Kasumi-1 (cell line): ENCODE measurements at places on chromosomes 1 and 21.

DNA sequence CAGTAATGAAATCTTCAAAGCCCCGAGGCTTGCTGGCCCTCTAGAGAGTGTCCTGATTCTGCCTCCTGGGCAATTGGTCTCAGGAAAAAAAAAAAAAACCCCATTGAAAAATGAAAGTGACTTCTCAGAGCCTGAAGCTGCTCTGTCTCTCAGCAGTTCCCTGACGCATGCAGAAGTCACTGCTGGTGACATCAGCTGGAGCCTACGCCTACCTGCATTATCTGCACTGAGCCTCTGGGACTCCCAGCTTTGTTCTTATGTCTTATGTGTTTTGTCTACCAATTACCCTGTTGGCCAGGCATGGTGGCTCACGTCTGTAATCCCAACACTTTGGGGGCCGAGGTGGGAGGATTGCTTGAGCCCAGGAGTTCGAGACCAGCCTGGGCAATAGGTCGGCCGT is 10.1 kb upstream of the SLC25A33 start:
- no peak for DNase-seq

DNA sequence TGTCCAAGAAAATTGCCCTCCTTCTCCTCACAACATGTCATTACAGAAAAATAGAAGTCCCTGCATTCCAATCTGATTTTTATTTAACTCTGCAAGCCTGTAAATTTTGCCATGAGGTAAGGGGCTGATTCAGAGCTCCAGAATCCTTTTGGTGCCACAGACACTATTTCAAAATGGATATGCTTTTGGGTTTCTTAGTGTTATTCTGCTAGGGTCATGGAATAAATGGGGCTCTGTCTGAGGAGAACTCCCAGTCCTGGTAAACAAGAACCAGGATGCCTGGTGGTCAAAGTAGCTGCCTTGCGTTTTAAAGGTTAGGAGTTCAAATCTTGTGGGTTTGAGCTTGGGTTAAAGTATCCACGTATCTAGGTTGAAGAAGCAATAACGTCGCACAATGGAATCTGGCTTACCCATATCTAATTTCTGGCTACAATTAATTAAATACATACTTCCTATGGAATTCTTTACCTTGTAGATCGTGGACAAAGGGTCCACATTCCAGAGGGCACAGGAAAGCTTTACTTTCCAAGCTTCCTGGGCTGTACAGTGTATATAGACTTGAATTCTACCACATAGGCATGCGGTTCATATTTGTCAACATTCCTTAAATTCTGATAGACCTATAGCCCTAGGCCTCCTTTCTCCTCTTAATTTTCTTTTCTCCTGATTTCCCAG is 98.0 kb upstream of the CDC42BPA start:
- DNase-seq: no peak

DNA sequence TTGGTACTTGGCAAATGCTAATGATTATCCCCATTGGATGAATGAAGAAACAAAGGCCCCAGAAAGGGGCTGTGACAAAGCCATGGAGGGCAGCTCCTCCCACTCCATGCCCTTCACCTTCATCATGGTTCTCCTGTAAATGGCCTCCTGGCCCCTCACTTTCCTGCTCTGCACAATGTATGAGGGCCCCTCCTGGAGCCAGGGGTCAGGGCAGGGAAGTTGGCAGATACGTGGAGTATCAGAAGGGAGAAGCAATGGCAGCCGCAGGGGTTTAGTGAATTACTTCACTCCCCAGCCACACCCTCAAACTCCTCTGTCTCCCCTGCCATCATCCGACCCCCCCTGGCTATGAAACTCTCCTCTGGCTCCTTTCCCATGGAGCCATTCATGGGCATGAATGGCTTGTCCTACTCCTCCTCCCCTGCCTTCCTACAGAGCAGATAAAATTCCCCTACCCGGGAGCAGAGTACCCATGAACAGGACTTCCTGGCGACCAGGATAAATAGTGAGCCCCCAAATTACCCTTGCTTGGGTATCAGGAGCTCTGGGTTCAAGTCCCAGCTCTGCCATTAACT is 86.3 kb downstream of the CAMK2N1 start:
- no peak for DNase-seq

GRCh38 chr1:216500273-216500967 is 77.2 kb upstream of the USH2A start:
- no peak for DNase-seq

- DNase-seq: no peak
These were observed 5.5 kb upstream of the TEDDM1 start for GRCh38 chr1:182406012-182406411.

DNA sequence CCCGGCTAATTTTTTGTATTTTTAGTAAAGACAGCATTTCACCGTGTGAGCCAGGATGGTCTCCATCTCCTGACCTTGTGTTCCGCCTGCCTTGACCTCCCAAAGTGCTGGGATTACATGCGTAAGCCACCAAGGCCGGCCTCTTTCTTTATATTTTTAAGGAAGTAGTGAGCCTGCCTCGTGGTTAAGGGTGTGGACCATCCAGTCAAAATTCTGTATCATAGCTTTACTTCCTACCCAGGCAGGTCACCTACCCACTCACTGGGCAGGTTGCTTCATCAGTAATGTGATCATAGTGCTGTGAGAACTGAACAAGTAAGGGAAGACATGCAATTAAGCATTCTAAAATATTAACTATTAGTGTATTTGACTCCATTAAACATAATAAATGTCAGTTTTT is 8.1 kb upstream of the ACOT7 start:
- no peak for DNase-seq
